NCI-H82 (cell line): ENCODE measurements at places on chromosomes 5 and 9.

DNA sequence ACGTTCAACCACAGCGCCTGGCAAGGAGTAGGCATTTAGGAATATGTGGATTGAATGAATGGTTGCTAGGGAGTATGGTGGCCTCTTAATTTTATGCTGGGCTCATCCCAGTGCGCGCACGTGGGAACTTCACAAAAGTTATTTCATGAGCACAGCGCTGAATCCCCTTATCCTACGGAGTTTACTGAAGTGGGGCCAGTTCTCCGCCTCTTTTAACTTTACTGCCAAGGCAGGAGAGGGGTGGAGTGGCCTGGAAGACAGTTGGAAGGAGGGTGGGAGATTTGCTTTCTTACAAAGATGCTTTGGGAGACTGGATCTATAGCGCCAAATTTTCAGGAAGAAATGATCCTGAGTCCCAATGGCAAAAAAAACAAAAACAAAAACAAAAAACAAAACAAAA, 326.5 kb downstream of the SH3GL2 start:
- DNase-seq = no peak

GRCh38 chr5:2302169-2302568, 419.4 kb upstream of the IRX4 start:
- no peak for DNase-seq

- no peak for DNase-seq
Observed at GRCh38 chr9:104969116-104969515, 41.2 kb upstream of the ABCA1 start.

GRCh38 chr5:82855893-82856550, 221.2 kb downstream of the TMEM167A start:
- peak; percentile 77 for DNase-seq

GRCh38 chr5:141547921-141548320, 59.0 kb downstream of the PCDHGC5 start:
- no peak for DNase-seq

DNA sequence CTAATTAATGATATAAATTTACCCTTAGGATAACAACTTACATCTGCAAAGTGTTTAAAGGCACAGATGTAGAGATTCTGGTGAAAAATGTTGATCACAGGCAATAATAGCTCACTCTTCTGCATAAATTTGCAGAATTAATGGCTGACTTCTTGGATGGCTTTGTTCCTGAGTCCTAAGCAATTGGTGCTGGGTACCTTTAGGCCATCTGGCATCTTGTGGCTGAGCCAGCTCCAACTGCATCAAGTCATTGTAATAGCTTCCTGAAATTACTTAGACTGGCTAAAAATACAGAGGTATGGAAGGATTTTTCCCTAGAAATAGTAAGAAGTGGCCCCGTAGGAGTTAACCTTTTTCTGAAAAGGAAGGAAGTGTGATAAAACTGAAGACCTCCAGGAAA, 118.3 kb upstream of the MINAR2 start:
- DNase-seq = peak; percentile 8

- no peak for DNase-seq
Observed at GRCh38 chr5:149767281-149767550, 37.1 kb downstream of the PPARGC1B start.

DNA sequence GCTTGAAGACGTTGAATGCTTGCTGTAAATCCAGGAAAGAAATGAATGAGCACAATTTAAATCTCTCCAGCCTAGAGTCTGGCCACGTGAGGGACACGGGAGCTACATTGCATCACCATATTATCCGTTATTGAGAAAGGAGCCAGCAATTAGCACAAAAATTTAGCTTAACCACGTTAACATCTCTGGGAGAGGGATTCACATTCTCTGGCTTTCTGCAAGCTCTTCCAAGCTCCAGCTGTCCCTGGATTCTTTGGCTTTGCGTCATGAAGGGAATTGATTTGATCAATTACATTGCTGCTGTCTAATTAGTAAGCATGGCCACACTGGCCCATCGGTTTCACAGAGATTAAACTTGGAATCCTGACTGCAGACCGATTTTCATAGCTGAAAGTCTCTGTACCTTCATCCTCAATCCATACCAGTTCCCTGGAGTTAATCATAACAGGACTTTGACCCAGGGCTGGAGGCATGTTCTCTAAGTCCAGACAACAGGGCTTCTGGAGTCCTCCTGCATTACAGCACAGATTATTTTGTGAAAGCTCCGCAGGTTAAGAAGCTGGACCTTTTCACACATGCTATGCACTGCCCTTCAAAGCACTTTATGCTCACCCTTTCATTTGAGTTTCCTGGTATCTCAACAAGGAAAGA, 31.6 kb downstream of the ADRA1B start:
- DNase-seq = peak; percentile 38

DNA sequence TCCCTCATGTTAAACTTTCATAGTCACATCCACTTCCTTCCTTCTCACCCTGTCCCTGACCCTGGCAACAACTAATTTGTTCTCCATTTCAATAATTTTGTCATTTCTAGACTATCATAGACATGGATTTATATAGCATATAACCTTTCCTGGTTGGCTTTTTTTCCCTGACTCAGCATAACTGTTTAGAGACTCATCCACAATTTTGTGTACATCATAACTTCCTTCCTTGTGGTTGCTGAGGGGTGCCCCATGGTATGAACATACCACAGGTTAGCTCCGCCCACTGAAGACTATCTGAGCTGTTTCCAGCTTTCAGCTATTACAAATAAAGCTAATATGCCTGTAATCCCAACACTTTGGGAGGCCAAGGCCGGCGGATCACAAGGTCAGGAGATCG, 137.3 kb downstream of the PHF2 start:
- DNase-seq = no peak

- DNase-seq = no peak
Observed at GRCh38 chr5:101585366-101585765, 682.3 kb upstream of the ST8SIA4 start.

- DNase-seq = no peak
Observed at GRCh38 chr9:72960446-72960845, 7.6 kb upstream of the ALDH1A1 start.

DNA sequence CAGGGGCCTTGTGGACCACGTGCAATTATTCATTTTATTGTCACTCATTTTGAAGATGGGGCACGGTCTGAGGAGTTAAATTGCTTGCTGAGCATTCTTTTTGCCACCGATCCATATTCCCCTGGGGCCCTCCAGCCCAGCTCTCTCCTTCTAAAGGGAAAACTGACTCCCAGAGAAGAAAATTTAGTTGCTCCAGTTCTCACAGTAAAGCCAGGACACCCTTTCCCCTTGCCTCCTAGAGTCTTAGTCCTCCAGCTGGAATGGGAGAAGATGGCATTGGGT, 1.0 kb upstream of the PANK3 start:
- DNase-seq = peak; percentile 52

DNA sequence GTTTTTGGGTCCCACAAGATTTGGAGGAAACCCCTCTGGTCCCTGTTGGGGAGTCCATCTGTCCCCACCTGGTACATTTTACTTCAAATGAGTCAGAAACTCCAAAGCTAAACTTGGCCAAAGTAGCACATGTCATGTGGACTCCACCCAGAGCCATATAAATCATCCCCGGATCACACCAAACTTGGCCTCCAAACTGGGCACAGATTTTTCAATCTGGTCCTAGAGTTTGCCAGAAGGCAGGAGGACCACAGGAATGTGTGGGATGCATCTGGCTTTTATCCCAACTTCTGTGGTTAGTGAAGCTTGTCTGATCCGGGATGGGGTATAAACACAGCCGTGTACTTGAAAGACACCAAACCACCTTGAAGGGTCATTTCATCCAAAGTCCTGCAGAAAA, 66.3 kb downstream of the MAT2B start:
- DNase-seq = peak; percentile 80

DNA sequence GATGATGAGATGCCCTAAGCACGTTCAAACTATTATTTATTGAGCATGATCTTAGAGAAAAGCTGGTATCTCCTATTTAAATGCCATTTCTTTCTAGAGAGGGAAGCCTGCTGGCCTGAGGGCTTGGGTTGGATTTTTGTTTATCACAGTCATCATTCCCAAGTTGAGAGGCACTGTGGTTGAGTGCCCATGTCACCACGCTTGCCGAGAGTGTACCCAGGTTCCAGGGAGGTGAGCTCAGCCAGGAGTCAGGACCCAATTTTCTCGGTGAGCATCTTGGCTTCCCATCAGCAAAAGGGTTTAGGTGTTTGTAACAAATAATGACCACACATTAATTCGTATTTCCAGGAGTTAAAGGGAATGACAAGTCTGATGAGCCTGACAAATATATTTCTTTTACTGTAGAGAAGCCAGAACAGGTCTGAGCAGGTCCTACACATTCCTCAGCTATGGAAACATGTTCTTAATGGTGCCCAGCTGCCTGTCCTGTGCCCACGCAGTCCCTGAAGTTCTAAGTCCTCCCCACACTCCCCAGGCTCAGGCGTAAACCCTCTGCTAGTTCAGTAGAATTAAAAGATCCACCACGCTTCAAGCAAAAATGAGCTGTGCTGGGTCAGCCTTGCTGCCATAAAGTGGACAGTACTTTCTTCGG, 258.9 kb upstream of the IRX2 start:
- no peak for DNase-seq

DNA sequence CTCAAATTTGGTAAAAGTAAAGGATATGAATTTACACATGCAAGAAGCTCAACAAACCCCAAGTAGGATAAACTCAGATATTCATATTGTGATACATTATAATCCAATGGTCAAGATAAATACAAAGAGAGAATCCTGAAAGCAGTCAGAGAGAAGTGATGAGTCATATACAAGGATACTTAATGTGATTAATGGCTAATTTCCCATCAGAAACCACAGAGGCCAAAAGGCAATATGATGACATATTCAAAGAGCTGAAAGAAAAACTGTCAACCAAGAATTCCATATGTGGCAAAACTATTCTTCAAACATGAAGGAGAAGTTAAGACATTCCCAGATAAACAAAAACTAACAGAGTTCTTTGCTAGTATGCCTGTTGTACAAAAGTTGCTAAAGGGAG, 19.5 kb upstream of the IRF1 start:
- DNase-seq = no peak

DNA sequence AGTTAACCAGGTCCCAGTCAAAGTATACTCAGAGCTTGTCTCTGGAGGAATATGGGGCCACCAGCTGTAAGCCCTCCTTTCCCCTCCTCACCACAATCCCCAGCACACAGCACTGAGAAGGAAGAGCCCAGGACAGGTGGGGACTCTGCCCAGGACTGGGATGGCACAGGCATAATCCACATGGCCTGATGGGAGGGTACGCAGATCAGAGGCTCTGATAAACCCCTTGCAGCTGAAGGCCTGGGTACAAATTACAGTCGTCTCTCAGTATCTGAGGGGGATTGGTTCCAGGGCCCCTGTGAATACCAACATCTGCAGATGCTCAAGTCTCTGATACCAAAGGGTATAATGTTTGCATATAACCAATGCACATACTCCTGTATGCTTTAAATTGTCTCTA, 245.8 kb downstream of the CRB2 start:
- no peak for DNase-seq

GRCh38 chr5:54822324-54822687, 163.1 kb downstream of the ESM1 start:
- DNase-seq = no peak

- DNase-seq = peak; percentile 40
Observed at GRCh38 chr9:6000955-6001354, 14.5 kb downstream of the RANBP6 start.

GRCh38 chr9:126000731-126001580, 253.8 kb downstream of the PBX3 start:
- no peak for DNase-seq

- no peak for DNase-seq
Observed at GRCh38 chr9:21028466-21028865, 3.0 kb downstream of the HACD4 start.

GRCh38 chr5:86786955-86787354, 169.2 kb downstream of the COX7C start:
- peak; percentile 24 for DNase-seq

GRCh38 chr9:19989213-19989612, 200.4 kb upstream of the SLC24A2 start:
- no peak for DNase-seq

DNA sequence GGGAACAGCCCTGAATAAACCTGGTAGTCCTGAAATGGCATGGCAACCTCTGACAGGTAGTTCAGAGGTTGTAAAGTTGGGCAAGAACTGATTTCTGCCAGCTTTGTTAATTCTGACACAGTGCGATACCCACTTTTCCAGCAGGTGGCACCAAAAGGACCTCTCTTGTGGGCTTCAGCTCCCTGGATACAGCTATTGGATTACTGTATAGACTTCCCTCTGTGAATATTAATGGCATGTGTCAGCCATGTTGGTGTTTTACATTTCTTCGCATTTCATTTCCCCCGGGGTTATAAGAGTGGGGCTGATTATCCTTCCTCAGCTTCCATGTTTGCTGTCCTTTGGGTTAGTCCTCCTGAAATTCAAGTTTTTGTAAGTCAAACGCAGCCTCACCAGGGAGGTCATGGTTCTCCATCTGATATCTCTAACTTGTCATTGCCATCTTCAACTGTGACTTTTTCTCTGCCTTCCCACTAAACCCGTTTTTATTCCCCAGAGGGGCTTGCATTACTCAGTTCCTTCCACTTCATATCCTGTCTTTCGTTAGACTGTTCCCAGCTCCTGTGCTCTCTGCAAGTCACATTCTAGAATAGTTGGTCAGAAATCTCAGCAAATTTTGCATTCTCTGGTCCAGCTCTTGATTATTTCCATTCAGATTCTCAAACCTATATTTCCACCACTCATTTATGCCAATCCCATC, 135.6 kb downstream of the LIFR start:
- peak; percentile 82 for DNase-seq

- DNase-seq = peak; percentile 56
Observed at GRCh38 chr5:150299571-150300327, 3.0 kb downstream of the ARSI start.

DNA sequence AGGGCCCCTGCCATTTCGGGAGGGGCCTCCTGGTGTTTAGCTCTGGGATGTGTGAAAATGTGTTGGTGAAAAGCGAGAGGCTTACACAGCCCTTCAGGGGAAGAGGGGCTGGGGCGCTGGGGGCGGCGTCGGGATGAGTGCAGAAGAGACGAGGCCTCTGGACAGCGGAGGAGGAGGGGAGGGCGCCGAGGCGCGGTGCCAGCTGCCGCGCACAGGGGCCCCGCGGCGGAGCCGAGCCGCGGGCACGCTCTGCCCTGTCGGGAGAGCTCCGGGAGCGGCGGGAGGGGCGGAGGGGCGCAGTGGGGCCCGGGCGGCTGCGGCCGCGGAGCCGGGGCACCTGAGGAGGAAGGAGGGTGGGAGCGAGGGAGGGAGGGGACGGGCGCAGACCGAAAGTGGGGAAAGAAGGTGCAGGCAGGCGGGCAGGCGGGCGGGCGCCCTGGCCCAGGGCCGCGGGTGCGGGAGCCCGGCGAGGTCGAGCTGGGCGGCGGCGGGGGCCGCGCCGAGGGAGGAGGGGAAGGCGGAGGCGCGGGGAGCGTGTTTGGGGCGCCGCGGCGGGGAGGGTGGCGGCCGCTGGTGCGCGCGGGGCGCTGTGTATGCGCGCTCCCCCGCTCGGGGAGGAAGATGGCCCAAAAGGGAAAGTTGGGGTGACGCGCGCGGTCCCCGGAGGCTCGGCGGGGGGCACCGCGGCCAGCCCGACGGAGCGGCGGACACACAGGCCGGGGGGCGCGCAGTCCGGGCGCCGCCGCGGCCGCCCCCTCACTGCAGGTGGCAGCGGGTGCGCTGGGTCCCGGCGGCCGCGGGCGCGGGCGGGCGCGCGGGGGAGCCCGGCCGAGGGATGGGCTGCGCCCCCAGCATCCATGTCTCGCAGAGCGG, at the start of gene PDE8B:
PDE8B (plus strand) TSS at position 590 of the 873 bp plus-strand sequence; CDS start at position 836, 246 bp downstream.
- no peak for DNase-seq
